ENCODE measurements at places on chromosomes 5 and 9.

GRCh38 chr9:90458485-90458884 is 184.1 kb downstream of the DIRAS2 start:
- peak; percentile 65 for DNase-seq

- no peak for DNase-seq
Measured at GRCh38 chr5:113166261-113166660, 189.7 kb downstream of the DCP2 start.

GRCh38 chr5:73286896-73287295 is 113.9 kb downstream of the TMEM174 start:
- DNase-seq = no peak

GRCh38 chr5:56658972-56659371 is 156.4 kb upstream of the MAP3K1 start:
- DNase-seq = no peak

- DNase-seq = no peak
Measured at GRCh38 chr5:83227611-83228010, 150.3 kb downstream of the XRCC4 start.

GRCh38 chr9:134233022-134233421 is 68.7 kb upstream of the RNU6ATAC start:
- DNase-seq = no peak

- no peak for DNase-seq
Measured at GRCh38 chr9:138052322-138052615, 174.7 kb downstream of the CACNA1B start.

GRCh38 chr5:131947445-131947844 is 2.0 kb upstream of the MEIKIN start:
- no peak for DNase-seq

- peak; percentile 86 for DNase-seq
Measured at GRCh38 chr5:176536132-176536901, 885 bp downstream of the RNF44 start.

DNA sequence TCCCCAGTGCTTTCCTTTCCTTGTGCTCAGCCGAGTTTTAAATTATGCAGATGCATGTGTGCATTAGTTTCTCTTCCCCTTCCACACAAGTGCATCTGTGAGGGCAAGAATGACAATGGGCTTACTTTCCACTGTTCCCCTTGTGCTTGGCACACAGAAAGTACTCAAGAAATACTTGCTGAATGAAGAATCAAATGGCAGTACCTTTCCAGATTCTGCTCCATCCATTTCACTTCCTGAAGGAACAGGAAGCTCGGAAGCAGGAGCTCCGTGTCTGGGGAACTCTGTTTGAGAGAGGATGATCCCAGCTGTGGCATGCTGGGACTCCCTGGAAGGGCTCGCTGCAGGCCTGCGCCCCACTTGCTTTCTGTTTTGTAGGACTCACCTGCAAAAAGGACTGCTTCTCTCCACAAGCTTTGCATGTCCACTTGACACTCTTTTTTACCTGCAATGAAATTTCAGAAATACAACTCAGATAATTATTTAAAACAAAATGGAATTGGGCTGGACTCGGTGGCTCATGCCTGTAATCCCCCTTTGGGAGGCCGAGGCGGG is 5.5 kb downstream of the MRNIP start:
- no peak for DNase-seq

DNA sequence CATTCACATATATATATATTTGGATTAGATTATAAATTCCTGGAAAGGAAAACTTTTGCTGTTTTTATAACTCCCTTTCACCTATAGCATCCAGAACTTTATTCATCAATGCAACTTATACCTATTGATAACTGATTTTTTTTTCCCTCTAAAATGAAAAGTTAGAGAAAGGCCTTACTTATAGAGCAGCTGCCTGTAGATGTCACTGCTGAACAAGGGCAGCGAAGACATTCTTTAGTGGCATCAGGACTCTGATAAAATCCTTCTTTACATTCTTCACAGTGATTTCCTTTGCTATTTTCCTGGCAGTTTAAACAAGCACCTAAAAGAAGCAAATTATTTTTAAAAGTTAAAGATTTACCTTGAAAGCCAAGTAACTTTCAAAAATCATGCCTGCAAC is 32.3 kb upstream of the CDK5RAP2 start:
- no peak for DNase-seq

DNA sequence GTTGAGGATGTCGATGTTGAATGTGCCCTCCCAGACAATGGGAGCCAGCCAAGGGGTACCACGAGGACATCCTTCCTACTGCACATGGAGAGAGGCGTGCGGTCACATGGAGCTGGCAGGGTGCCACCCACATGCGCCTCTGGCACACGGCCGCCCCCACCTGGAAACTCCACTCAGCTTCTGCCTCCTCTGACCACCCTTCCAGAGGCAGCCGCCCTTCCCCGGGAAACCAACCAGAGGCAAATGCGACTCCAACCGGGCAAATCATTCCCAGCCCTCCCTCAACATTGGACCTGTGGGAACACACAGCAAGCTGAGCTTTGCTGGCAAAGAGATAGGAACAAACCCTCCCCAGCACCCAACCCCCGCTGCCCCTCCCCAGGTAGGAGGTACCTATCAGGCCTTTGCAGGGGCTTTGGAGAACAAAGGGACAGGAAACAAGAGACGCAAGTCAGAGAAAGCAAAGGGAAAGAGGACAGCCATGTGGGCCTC is 17.5 kb downstream of the ABO start:
- no peak for DNase-seq

- no peak for DNase-seq
Measured at GRCh38 chr5:126461838-126462237, 38.6 kb downstream of the GRAMD2B start.

GRCh38 chr9:131320031-131320685 is 30.6 kb downstream of the PLPP7 start:
- DNase-seq = no peak

- no peak for DNase-seq
Measured at GRCh38 chr5:94932259-94932658, 313.8 kb downstream of the SLF1 start.

GRCh38 chr5:153654504-153655200 is 164.2 kb downstream of the GRIA1 start:
- no peak for DNase-seq

- DNase-seq = no peak
Measured at GRCh38 chr5:175652741-175653663, 4.9 kb upstream of the HRH2 start.

GRCh38 chr9:37229455-37229854 is 109.1 kb downstream of the ZCCHC7 start:
- no peak for DNase-seq

GRCh38 chr9:33919276-33919897 is 102.4 kb downstream of the UBE2R2 start:
- DNase-seq = no peak

GRCh38 chr5:15215056-15215455 is 284.9 kb upstream of the FBXL7 start:
- DNase-seq = no peak

- no peak for DNase-seq
Measured at GRCh38 chr5:84257061-84257460, 127.6 kb downstream of the EDIL3 start.

- peak; percentile 98 for DNase-seq
Measured at GRCh38 chr5:134506054-134507039, 19.1 kb upstream of the JADE2 start.

GRCh38 chr9:121302786-121303185 is 34.8 kb downstream of the GSN start:
- no peak for DNase-seq

- DNase-seq = no peak
Measured at GRCh38 chr5:154542000-154542399, 64.0 kb upstream of the HAND1 start.

DNA sequence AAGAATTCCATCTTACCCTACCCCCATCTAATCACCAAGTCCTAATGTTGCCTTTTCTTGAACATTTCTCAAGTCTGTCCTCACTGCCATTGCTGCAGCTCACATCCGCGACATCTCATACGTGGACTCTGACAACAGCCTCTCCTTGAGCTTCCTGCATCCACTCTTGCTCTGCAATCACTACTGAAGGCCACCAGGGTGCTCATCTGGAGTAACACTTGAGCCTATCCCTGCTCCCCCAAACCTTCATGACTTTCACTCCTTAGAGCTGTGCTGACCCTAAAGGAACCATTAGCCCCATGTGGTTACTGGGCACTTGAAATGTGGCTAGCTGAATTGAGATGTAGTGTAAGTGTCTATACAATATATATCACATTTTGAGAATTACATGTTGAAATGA is 46.4 kb upstream of the CTXN3 start:
- no peak for DNase-seq

DNA sequence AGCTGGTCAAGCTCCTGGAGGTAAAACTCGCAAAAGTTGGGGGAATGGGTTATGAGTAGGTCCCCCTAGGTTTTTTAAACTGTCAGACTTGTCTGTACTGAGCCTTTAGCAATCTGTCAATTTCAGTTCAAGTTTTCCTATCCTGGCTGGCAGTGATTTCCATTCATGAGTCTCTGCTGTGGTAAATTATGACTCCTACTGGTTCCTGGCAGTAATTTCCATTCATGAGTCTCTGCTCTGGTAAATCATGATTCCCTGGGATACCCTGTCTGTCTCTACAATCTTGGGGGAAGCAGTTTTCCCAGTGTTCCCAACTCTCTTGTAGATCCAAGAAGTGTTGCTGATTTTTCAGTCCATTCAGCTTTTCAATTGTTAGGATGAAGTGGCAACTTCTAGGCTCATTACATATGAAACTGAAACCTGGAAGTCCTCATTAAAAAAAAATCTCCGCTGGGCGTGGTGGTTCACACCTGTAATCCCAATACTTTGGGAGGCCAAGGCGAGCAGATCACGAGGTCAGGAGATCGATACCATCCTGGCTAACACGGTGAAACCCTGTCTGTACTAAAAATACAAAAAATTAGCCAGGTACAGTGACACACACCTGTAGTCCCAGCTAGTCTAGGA is 91.3 kb upstream of the GPBP1 start:
- no peak for DNase-seq

DNA sequence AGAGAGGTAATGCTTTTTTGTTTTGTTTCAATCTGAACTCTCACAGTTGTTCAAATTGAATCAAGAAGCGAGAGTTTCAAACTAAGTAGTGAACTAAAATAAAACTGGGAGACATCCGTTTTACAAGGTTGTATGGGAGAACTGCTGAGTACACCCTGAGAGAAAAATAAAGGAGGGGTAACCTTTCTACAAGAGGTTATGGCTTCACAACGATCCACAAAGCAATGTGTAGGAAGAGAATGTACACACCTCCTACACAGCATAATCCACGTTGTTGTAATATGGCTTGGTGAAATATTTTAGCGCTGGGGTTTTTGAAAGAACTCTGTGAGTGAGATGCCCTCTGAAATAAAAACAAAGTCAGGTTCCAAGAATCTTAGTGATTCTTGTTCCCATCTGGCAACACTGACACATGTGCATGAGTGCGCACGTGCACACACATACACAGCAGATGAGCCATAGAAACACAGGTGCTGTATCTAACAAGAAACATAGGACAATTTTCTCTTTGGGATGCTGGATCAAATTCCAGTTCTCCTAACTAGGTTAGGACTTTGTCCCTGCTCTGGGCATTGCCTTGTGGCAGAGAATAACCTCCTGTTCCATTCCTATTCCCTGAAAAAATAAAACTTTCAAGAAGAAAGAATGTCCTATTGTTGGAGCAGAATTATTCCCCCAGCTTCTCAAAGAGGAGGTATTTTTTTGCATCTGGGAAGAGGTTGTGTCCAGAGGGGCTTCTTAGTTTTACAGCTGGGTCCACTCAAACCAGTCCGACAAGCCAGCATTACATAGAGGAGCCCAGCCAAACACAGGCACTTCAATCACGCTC is 94.5 kb upstream of the EFNA5 start:
- DNase-seq = no peak

GRCh38 chr5:71782393-71782770 is 63.3 kb downstream of the CARTPT start:
- no peak for DNase-seq

DNA sequence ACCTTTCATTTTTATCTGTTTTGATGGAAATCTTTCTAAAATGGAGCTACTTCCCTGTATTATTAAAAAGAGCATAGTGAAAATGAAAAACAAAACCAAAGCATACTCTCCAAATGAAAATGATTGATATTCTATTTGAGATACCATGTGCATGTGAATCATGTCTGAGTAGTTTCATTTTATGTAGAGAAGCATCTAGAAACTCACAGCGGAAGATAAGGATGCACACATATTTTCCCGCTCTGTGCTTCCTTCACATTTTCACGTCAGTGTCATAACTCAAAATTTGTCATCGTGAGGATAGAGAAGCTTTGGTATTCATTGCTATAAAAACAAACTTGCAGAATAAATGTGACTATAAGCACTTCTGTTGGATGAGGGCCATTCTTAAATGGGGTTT is 34.0 kb upstream of the CLINT1 start:
- DNase-seq = no peak

DNA sequence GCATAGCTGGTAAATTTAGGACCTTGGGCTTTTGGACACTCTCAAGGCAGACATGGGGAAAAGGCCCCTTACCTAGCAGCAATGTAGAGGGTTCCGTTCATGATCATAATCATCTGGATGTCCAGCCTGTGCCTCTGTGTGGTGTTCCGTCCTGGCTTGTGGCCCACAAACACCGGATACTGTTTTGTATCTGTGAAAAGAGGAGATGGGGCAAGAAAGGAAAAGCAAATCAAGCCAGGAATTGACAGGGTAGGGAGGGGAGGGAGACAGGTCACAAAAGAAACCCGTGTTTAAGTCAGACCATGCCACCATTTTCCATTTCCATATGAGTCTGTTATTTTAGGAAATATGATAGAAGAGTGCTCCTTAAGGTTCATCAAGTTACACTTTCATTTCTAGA is 72.5 kb downstream of the SEMA6A start:
- no peak for DNase-seq

- DNase-seq = no peak
Measured at GRCh38 chr5:123170816-123171215, 81.8 kb downstream of the PRDM6 start.

DNA sequence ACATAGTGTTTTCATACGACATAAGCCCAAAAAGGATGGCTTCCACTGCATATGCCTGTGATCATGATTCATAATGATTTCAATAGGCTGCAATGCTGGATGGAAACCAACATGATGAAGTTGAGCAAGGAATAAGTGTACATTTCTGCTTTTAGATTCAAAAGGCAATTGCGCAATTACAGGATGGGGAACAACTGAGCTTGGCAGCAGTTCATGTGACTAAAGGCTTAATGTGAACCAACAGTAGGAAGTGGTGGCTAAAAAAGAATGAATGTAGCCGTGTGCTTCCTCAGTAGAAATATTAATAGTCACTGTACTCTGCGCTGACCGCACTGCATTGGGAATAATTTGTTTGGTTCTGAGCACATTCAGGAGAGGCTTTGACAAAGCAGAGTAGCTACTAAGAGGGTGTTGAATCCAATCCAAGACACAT is 51.2 kb downstream of the SLC1A3 start:
- peak; percentile 6 for DNase-seq

GRCh38 chr9:107387409-107387808 is 102.2 kb downstream of the KLF4 start:
- no peak for DNase-seq

DNA sequence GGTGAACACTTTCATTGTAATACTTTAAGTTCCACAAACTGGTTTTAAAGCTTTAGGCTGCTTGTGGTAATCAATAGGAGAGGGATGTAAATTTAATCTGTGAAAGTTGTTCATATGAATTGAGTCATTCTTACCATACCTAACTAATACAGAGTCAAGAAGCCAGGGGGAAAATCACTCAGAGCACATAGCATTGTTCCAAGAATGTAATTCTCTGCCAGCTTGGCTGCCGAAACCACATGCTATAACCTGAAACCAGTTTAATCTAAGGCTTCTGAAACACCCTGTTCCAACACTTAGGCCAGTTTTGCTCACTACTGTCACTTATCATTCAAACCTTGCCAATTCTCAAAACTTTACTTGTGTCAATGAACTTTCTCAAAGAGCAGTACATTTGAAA is 528.8 kb upstream of the GRAMD2B start:
- no peak for DNase-seq

- DNase-seq = no peak
Measured at GRCh38 chr9:85163415-85163814, 493.9 kb downstream of the NTRK2 start.
